SW480 (cell line): ENCODE measurements at places on chromosomes 16 and 17.
A peak's percentile ranks its signal among the peaks of the same experiment; 100 is the strongest.

DNA sequence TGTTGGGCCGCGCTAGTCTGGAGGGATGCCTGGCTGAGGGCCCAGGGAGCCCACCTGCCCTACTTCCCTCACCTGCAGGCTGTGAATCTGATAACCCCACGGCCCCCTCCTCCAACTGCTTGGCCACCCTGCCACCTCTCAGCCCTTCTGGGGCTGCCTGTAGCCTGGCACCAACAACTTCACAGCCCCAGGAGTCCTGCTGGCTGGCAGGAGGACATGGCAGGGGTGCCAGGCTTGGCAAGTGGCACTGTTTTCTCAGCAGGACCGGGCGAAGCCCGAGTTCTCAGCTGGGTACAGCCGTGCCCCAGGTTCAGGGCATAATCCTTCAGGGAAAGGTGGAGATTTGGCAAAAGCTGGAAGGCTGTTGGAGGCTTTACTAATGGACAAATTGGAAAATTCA, 129.6 kb downstream of the CMIP start:
- no peak for DNase-seq

- DNase-seq = no peak
Measured at GRCh38 chr16:12252616-12253015, 276.1 kb downstream of the SNX29 start.

DNA sequence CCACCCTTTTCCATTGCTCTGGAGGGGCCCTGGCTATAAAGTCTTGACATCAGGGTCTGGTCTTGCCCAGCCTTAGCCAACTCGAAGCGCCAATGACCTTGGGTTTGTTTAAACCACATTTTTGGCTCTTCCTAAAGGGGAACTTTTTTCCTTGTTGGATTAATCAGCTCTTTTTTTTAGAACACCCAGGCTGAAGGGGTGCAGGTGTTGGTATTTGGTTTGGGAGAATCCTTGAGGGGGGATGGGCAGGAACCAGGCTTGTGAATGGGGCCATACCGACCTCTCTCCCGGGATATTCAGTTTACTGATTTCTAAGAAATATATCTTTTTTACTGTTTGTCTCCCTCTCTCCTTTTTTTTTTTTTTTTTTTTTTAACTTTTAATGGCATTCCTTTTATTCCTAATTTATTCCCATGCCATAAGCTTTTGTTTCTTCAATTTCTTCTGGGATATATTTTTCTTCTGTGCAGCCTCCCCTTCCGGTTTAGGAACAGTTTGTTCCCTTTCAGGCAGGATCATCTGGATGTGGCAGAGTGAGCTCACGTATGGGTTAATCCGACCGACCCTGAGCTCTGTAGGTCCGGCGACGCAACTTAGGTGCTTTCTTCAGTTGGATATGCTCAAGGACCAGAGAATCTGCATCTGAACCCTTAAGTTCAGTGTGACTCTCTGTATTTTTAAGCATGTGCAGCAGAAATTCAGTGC, 129.5 kb downstream of the ABCC6 start:
- DNase-seq = no peak

DNA sequence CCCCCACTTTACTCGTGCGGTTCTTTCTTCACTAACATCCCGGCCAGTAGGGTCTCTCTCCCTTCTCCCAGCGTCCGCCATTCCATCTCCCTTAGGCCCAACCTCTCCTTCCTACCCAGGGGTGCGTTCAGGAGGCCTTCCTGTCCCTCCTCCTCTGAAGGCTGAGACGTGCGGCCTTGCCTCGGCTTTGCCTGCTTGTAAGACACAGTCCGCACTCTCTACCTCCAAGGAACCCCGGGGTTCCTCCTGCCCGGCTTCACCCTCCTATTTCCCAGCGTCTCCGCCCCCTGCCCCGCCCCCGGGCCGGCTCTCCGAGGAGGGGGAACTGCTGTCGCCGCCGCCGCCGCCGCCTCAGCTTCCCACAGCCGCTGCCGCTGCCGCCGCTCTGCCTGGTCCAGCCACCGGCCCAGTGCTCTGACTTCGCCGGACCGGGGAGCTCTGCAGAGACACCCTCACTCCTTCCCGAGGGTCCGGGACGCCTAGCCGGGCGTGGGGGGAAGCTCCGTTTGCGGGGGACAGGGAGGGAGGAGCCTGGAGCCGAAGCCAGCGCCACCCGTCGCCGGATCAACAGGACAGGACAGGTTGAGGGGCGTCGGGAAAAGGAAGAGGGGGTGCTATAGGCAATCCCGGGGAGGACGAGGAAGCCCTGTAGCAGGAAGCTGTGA, 1.2 kb upstream of the FGF11 start:
- no peak for DNase-seq

DNA sequence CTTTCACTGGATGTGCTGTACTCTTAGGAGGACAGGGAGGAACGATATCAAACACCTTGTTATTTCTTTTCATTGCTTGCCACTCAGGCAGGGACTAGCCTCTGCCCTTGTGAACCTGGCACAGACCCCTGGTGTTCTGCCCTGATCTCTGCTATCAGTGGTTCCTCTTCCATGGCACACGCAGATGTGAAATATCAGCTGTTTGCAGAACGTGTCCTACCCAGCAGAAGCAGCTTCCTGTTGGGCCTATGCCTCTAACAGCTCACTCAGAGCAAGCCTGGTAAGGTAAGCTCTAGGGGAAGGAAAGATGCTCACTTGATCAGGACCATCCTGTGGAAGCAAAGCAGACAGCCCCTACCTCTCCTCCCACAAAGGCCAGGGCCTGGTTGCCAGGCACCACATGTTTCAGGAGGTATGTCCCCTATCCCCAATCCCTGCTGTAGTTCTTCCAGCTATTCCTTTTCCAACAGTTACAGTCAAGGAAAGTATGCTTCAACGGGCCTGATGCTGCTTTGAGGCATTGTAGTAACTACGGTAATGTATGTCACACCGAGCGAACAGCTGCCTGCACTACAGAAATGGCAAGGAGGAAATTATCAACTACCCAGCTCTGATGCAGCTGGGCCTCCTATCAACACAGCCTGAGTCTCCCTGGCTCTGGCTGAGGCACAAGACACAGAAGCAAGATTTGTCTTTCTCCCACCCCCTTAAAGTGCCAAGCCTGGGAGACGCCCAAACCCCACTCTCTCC, 41.3 kb upstream of the GFOD2 start:
- DNase-seq = no peak

- no peak for DNase-seq
Measured at GRCh38 chr16:66522816-66523590, 26.9 kb downstream of the TK2 start.

DNA sequence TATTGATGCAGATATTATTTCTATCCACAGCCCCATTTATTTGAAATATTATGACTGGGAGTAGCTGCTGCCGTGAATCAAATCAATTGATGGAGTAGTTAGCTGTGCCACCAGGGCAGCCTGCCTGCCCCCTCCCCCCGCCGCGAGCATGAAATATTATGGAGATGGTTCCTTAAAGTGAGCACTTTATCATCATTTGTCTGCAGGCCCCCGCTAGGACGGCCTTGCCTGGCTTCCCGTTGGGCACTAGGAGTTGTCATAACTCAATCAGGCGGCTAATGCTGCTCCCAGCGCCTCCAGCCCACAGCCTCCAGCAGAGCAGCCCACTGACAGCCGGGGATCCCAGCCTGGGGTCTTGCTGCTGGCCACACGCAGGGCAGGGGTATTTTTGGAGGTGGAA, 173.9 kb downstream of the SALL1 start:
- DNase-seq = no peak

- DNase-seq = no peak
Measured at GRCh38 chr17:77617516-77617915, 341.0 kb upstream of the TNRC6C start.

- DNase-seq = no peak
Measured at GRCh38 chr17:66781135-66781534, 53.8 kb upstream of the CACNG5 start.

DNA sequence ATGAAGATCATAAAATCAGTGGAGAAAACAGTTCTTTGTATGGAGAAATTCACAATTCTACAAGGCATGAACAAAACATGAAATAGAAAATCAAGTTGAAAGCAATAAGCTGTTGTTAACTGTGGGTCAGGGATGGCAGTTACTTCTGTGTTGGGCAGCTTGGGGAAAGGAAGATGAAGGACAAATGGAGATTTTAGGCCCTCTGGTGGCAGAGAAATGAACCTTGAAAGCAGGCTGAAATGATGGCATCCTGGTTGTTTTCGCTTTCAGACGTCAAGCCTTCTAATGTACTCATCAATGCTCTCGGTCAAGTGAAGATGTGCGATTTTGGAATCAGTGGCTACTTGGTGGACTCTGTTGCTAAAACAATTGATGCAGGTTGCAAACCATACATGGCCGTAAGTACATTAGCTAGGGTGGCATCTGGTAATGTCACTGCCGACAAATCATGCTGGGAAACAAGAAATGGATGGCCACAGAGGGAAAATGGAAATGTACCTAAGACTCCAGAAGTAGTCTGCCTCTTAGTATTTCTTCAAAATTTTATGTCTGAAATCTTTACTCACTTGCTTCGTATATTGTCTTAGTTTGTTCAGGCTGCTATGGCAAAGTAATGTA, 108.9 kb downstream of the MAP2K6 start:
- peak; percentile 40 for DNase-seq

- DNase-seq = no peak
Measured at GRCh38 chr16:48617711-48618148, 7.8 kb upstream of the N4BP1 start.

DNA sequence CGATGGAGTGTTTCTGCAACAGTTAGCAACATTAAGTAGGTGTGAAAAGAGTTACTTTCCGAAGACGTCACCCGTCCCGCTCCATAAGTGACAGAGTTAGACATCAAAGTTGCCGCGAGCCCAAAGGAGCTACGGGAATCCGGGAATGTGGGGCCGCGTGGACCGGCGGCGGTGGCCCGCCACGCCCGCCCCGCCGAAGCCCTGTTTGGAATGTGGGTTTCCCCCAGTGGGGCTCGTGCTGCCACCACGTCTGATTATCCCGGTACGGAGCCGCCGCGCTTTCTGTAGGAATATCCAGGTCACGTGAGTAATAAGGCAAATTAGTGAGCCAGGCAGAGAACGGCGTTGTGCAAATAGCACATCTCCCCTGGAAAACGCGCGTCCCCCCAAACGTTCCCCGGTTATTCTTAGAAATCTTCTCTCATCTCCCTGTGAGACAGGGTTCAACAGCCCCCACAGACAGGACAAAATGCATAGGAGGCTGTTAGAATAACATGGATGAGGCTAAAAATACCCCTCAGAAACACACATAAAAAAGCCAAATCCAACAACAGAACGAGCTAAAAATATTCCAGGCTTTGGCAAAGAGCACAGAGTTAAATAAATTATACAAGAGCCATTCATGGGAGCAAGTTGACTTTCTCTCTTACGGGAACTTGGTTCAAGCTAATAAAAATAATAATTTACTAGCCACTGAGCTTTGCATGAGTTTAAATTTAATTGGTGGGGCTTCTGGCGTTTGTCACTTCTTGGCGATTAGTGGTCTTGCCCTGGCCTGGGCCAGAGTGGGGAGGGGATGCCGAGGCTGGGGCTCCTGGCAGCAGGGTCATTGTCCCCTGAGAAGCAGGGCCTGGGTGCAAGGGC, 8.6 kb downstream of the BAHCC1 start:
- peak; percentile 59 for DNase-seq

GRCh38 chr16:47320546-47321310, 140.1 kb downstream of the ITFG1 start:
- DNase-seq = no peak

GRCh38 chr17:19539841-19540311, 6.2 kb downstream of the SLC47A1 start:
- no peak for DNase-seq
